ENCODE measurements at places on chromosomes 5 and 9.

DNA sequence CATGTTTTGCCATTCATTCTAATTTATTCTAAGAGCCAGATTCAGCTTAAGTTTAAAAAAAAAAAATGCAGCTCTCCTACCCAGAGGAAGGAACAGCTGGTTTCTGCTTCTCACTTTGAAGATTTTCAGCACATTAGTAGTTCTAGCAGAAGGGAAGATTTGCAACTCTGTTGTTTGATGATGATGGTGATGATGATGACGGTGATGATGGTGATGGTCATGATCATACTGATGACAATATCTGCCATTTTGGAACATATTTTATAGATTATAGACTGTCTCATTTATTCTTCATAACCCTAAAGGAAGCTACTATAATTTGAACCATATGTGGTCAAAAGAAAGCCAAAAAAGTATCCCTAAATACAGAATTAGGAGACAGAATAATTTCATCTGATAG, 7.9 kb upstream of the MED10 start:
- no peaks in the 10 kb centered on the region for H3K36me3 ChIP-seq
- DNase-seq = no peak
- no peak overlapping the region for H3K27ac ChIP-seq
- H3K27me3 ChIP-seq = peaks cover 14% of the 10 kb centered on the region

GRCh38 chr5:67842806-67843205, 372.8 kb upstream of the PIK3R1 start:
- H3K4me1 ChIP-seq = no peaks in the 10 kb centered on the region
- no peaks in the 10 kb centered on the region for H3K36me3 ChIP-seq
- H3K4me3 ChIP-seq = no peak overlapping the region
- no peaks in the 10 kb centered on the region for H3K27me3 ChIP-seq
- no peak for DNase-seq

- no peak overlapping the region for H3K4me3 ChIP-seq
- H3K36me3 ChIP-seq = no peaks in the 10 kb centered on the region
- no peak overlapping the region for H3K27ac ChIP-seq
- no peaks in the 10 kb centered on the region for H3K4me1 ChIP-seq
These were observed 177.6 kb downstream of the RFX3 start for GRCh38 chr9:3348169-3348568.

DNA sequence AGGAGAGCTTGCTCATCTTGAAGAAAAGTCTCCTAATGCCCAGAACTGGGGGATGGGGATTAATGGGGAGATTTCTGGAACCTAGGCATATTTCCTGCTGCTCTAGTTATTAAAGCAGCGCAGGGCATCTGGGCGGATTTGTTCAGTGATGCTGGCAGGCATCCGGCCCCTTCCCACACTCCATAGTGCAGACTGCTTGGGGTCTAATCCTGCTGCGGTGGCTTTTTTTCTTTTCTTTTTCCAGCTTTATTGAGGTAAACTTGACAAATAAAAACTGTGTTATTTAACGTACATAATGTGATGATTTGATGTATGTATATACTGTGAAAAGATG, 30.7 kb downstream of the PPARGC1B start:
- no peaks in the 10 kb centered on the region for H3K36me3 ChIP-seq
- DNase-seq = peak; percentile 13
- H3K4me3 ChIP-seq = no peak overlapping the region

GRCh38 chr9:2800394-2801179, 43.3 kb downstream of the PUM3 start:
- no peak overlapping the region for H3K4me3 ChIP-seq
- no peak for DNase-seq
- H3K27me3 ChIP-seq = no peaks in the 10 kb centered on the region
- peaks cover 59% of the 10 kb centered on the region for H3K36me3 ChIP-seq

DNA sequence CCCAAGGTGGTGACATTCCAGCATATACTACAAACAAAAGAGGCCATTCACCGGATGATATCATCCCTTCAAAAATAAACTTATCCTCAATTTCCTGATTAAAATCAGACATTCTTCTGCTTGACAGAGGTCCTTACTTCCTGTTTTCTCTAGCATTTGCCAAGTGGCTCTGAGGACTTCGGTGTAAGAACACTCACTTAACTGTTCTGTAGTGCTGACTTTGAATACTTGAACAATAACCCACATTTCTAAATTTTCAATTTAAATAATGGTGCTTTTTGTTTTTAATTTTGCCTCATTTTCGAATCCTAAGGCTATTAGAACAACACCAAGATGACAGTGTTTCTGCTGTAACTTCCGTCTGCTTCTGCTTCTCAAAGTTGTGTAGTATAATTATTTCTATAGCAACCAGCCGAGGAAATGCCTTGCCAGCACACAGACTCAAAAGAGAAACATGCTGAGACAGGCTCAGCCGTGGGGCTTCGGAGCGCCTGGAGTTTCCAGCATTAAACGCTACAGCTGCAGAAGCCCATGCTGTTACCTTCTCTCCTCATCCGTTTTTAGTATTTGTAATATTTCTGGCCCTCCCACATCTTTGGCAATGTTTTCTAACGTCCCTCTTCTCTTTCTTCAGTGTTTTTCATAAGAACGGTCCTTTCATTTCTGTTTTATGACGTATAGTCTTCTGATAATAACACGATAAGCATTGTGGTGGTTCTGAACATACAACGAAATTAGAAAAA, 19.5 kb upstream of the ANXA1 start:
- peak overlapping the region; percentile 96 for H3K27ac ChIP-seq
- H3K4me1 ChIP-seq = peaks cover 6% of the 10 kb centered on the region
- H3K36me3 ChIP-seq = no peaks in the 10 kb centered on the region
- no peaks in the 10 kb centered on the region for H3K27me3 ChIP-seq
- peak; percentile 75 for DNase-seq

Measured in upper lobe of right lung (tissue), 1 donor.